ENCODE measurements at places on chromosomes 13 and 19.

- peak; percentile 42 for DNase-seq
These were observed 86.8 kb downstream of the EDNRB start for GRCh38 chr13:77831866-77832265.

- no peak for DNase-seq
These were observed 1227.1 kb downstream of the SLITRK1 start for GRCh38 chr13:82654861-82655855.

- DNase-seq: no peak
These were observed 55.0 kb downstream of the LRCH1 start for GRCh38 chr13:46607768-46608564.

GRCh38 chr19:16571822-16572331 lies 338 bp downstream of the SLC35E1 start:
- no peak for DNase-seq

DNA sequence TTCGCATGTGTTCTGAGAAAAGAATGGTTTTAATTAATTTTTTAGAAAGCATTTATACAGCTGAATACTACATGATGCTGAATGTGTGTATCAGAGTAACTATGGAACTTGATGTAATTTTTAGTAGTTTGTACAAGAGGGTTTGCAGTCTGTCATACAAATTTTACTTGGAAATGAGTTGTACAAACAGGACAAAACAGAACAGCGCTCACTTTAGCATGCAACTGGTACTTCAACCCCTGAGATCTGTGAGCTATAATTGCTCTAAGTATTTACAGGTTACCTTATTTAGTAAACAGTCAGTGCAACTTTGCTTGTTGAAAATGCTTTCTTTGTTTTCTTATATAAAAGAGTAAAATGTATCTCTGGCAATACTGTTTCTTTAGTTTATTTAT lies 706 bp downstream of the TNFRSF19 start:
- no peak for DNase-seq

DNA sequence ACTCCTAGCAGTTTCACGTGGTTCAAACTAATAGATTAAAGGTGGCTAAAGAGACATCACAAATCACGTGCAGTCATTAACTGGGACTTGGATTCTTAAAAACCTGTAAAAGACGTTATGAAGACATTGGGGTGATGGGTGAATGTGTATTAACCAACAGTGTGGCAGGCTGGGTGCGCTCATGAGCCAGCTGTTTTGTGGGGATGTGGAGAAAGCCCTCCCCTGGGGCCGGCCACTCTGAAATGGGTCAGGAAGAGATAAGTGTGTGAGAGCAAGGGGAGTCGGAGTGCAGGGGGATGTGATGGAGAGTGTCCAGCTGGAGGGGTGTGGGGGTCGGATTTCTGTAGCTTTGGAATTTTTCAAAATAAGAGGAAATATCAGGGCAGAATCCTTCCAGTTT lies 10.4 kb downstream of the UPF1 start:
- DNase-seq: no peak

DNA sequence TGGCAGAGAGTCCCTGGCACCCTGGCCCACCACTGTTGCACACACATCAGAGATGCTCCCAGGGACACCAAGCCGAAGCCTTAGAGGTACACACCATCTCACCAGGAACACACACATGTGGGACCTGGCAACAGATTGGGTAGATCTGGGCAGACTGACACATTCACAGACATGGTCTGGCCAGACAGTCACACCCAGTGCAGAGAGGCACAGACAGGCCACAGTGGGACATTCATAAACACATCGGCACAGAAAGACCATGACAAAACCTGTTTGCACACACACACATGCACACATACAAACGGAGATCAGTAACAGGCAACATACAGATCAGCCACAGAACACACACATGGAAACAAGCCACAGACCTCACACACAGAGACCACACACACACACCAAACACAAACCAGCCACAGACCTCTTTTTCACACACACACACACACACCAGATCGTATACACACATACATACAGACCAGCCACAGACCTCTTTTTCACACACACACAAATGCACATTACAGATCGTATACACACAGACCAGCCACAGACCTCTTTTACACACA lies 6.3 kb upstream of the JUNB start:
- DNase-seq: no peak

- no peak for DNase-seq
These were observed 6.4 kb upstream of the DNMT1 start for GRCh38 chr19:10201176-10201575.

GRCh38 chr19:19459707-19460251 lies 54.3 kb downstream of the GATAD2A start:
- DNase-seq: peak; percentile 72

Data from KBM-7 (cell line).